Pancreas (tissue), 10 donors: ENCODE measurements at places on chromosomes 1 and 21. TPM values are rescaled to one million over a fixed set of nuclear protein-coding genes. Genes with fewer than 3 reads are reported as not detected.
A peak's percentile ranks its signal among the peaks of the same experiment; 100 is the strongest.

GRCh38 chr1:46034601-46035516, 97.6 kb downstream of the PIK3R3 start:
- DNase-seq, result no peak

DNA sequence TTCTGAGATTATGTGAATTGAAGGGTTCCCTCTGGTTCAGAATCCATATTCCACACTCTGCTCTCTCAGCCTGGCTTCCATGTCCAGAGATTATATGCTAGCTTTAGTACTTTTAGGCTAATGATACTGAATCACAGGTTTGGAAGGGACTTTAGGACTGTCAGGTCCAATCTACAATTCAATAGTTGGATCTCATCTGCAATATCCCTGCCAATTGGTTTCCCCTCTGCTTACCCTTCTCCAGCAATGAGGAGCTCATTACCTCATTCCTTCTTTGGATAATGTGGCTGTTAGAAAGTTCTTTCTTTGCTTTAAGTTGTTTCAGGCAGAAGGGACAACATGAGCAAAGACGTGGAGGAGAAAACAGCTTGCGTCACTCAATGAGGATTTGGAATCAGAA, 245.3 kb downstream of the PLPP3 start:
- no peak for DNase-seq

- no peak for DNase-seq
Observed at GRCh38 chr1:36994294-36994693, 40.0 kb downstream of the GRIK3 start.

GRCh38 chr1:42737257-42737656, 2.8 kb downstream of the CLDN19 start:
- peak; percentile 60 for DNase-seq

DNA sequence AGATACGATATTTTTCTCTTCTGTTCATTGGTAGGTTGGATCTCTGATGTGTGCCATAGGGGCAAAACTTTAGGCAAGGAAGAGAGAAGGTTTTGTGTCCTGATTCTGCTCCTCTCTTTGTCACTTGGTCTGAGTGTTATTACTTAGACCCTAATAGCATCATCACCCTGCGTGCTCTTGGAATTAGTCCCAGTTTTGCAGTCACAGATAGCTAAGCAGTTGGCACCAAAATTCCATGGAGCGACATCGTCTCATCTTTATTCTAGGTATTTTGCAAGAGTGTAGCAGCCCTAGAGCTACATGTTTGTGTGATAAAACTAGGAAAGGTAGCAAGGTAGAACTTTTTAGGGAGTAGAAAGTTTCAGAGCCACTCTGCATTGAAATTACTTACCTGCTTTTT, 23.8 kb downstream of the PIP5K1A start:
- DNase-seq, result no peak

DNA sequence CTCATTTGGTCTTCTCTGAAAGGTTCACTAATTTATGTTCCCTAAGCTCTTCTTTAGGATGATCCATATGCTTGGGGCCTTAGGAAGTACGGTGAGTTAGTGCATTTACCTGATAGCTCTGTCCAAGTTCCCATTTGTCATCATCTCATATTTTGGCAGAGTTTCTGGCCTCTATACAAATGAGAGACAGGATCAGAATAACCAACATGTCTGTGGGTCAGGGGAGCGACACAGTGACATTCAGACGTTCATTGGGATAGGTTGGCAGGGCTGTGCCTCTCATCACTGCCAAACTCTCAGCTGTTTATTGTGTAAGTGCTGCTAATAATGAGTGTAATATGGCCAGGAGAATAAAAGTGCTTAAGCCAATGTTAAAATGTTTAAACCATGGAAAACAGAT, 561.1 kb upstream of the ZRANB2 start:
- DNase-seq, result no peak

DNA sequence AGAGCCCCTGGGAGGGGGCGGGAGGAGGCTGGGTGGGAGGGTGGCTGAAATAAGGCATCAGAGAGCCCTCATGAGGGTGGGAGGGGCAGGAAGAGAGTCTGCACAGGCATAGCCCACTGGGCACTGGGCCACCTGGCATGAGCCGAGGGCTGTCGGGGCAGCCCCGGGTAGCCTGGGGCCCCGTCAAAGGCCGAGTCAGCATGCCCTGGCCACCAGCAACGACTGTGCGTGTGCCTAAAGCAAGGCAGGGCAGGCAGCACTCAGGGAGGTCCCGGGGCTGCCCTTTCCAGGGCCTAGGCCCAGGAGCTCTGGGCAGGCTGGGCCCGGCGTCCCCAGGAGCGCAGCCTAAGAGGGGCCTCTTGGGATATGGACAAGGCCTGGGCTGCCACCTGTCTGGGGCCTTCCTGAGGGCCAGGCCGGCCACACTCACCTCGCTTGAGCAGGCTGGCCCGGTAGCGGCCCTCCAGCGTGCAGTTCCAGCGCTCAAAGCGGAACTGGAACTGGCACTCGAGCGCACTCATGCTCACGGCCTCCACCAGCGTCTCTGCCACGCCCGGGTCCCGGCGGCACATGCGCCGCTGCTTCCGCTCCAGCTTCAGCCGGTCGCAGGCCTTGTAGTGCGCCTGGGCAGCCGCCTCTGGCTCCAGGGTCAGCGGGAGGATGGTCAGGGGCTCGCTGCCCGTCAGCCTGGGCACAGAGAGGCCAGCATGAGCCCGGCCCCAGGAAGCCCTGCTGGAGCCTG, 22.7 kb downstream of the WNT9A start:
- DNase-seq, result no peak

The TNFRSF8 gene
- 0.34 TPM for total RNA-seq

The KCNH1 gene
- total RNA-seq, result 0.28 TPM

DNA sequence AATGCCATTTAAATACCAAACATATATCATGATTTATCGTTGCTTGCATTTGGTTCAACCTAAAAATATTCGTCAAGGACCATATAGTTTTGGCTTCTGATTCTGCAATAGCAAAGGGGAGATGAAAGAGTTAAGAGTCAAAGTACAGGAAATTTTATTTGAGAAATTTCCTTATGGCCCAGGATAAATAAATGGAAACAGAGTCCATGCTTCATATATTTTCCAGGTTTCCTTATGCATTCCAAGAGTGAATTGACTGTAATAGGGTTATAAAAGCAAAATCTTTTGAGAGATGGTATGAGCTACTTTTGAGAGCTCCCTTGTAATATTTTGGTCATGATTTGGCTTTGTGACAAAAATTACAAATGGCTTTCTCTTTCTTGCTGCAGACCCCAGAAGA, 140.1 kb downstream of the HMCN1 start:
- no peak for DNase-seq

DNA sequence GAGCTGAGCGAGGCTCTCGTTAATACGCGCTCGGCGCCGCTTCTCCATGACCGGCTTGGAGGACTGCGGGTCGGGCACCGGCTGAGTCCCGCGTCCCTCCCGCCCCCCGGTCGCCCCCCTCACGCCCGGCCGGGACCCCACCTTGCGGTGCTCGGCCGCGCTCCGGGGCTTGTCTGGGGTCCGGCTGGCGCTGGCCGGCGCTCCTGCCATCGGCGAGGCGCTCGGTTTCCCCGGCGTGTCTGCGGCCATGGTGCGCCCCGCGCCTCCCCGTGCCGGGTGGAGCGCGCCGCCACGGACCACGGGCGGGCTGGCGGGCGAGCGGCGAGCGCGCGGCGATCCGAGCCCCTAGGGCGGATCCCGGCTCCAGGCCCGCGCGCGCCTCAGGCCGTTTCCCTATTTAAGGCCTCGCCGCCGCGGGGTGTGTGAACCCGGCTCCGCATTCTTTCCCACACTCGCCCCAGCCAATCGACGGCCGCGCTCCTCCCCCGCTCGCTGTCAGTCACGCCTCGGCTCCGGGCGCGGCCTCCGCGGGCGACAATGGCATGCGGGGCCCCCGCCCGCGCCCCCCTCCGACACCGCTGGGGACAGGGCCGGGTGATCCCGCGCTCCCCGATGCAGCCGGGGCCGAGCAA, at the start of gene HES4:
TSS of gene HES4 (minus strand) at position 373 of the 632 bp plus-strand sequence. CDS start at position 249, 124 bp downstream.
- DNase-seq, result peak; percentile 92

DNA sequence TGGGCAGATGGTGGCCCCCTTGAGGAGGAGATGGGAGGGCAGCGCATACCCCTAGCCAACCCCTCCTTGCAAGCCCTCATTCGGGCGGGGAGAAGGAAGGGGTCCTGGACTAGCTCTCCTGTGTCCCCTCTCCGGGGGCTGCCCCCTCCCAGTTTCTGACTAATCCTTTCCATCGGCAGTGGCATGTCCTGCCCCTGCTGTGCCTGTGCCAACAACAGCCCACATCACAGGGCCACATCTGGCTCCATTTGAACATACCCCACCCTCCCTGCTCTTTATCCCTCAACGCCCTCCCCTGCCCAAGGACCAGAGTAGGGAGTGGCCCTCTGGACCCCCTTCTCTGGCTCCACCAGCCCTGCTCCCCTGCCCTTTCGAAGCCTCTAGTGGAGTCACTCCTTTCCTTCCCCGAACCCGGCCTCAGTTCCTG, 11.0 kb upstream of the LMNA start:
- no peak for DNase-seq

GRCh38 chr1:197810812-197811211, 35.5 kb upstream of the DENND1B start:
- DNase-seq, result no peak

- DNase-seq, result no peak
Observed at GRCh38 chr1:60990714-60991090, 91.7 kb upstream of the NFIA start.

DNA sequence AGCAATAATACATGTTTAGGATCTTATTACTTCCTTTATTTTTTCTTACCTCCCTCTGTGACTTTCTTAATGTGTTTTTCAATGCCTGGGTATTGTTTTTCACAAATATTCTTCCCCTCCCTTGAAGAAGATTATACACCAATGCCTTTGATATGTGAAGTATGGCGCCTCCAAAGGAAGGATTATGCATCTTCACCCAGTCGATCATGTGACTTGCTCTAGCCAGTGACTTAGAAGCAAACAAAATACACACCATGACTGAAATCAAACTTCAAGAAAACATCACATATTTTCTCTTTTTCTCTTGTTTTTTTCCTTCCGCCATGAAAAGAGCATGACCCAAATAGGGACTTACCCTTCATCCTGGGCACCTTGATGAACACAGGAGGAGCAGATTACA, 297.1 kb downstream of the NCAM2 start:
- no peak for DNase-seq

GRCh38 chr1:235004840-235005391, 123.7 kb downstream of the TOMM20 start:
- DNase-seq, result no peak

The RGS8 gene
- not detected for total RNA-seq

The RPAP2 gene
- total RNA-seq, result 16.1 TPM

GRCh38 chr1:168170564-168171508, 7.9 kb upstream of the TIPRL start:
- DNase-seq, result no peak

DNA sequence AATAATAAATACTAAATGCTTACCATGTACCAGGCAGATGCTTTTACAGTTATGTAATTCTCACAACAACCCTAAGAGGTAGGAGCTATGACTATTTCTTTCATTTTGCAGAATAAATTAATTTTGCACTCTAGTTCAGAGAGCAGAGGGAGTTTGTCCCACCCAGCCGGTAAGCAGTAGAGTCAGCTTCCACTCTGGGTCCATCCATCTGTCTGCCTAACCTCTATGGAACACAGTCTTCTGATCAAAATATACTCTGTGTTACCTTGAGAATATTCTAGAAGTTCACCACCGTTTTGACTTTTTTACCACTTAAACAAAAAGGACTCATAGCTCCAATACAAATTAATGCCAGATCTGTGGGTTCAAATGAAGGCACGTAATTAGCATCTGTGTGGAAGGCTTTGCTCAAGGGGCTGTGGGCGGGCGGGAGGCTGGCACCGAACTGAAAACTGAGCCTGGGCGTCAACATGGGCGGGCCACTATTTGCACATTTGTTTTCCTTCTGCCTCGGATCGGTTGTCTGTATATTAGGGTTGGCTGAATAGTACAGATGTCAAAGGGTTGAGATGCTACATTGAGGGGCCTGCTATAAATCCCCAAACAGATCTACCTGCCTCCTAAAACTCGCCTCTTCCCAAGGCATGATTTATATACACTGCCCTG, 33.1 kb upstream of the LMO4 start:
- no peak for DNase-seq

The KLF17 gene
- not detected for total RNA-seq

- DNase-seq, result no peak
Observed at GRCh38 chr1:156860628-156861423, at the start of gene NTRK1. NTRK1 (plus strand) TSS chr1:156860865; CDS start chr1:156860935, 70 bp downstream.

DNA sequence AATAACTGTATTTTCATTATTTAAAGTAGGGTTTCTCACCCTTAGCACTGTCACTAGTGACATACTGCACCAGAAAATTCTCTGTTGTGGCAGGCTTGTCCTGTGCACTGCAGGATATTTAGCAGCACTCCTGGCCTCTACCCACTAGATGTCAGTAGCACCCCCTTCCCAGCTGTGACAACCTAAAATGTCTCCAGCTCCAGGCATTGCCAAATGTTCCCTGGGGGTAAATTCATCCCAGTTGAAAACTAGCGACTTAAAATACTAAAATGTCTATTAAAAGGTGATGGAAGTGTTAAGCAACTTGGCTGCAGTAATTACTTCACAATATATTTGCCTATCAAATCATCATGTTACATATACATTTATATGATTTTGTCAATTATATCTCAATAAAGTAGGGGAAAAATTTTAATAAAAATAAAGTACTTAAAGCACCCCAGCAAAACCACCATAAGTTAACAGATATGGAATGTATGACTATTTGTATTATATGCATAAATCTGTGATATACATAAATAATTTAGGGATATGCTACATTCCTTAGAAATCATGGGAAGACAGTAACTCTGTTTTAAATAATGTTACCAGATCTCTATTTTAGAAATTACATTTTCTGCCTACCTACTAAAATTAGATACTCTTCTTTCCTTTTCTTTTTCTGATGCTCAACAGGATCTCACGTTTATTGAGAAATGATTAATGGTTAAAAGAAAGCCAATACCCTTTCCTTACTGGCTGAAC, 74.6 kb downstream of the ARID4B start:
- peak; percentile 58 for DNase-seq

GRCh38 chr1:53368314-53369033, 40.6 kb upstream of the LRP8 start:
- DNase-seq, result no peak

GRCh38 chr1:68384872-68385411, 64.8 kb downstream of the RPE65 start:
- DNase-seq, result no peak

The MYBPH gene
- total RNA-seq, result not detected

The GPR89B gene
- total RNA-seq, result 7.4 TPM

The VHLL gene
- not detected for total RNA-seq

The SPOCD1 gene
- 0.69 TPM for total RNA-seq
